ENCODE measurements at places on chromosomes 12 and 14. TPM values are rescaled to one million over a fixed set of nuclear protein-coding genes. Genes with fewer than 3 reads are reported as not detected.

- DNase-seq, result no peak
Measured at GRCh38 chr12:15155271-15155670, 65.9 kb downstream of the RERG start.

- DNase-seq, result no peak
Measured at GRCh38 chr14:58912799-58913432, 275.2 kb downstream of the DACT1 start.

GRCh38 chr12:45477526-45477925 lies 252.0 kb upstream of the ARID2 start:
- no peak for DNase-seq

DNA sequence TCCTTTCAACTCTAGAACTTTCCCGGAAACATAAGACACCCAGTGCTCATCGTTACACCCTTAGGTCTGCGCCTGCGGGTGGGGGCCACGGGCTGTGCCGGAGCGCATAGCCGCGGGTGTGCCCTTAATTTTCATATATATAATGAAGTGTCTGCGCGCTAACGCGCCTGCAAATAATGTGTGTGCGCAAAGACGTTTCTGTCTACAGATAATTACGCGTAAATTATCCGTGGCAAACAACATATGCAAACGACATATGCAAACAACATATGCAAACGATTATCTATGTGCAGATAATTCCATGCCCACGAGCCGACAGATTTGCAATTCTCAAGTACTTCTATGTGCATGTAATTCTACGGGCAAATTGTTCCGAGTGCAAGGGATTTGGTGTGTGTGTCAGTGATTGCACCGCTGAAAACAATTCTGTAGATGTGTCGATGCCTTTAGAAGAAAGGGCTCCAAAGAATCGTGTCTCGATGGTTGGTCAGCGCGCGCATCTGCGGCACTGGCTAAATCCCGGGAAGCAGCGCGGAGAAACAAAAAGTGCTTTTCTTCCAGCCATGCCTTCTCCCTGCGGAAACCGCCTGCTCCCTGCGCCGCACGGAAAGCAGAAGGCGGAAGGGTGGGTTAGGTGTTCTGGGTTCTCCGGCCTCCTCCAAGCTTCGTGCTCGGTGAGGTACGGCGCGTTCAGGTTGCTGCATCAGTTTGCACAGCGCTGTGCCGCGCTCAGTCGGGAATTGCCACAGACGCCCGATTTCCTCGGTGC lies 34.5 kb upstream of the TBX5 start:
- no peak for DNase-seq

Gene CEBPE
- not detected for total RNA-seq

Gene FLRT2
- not detected for total RNA-seq

DNA sequence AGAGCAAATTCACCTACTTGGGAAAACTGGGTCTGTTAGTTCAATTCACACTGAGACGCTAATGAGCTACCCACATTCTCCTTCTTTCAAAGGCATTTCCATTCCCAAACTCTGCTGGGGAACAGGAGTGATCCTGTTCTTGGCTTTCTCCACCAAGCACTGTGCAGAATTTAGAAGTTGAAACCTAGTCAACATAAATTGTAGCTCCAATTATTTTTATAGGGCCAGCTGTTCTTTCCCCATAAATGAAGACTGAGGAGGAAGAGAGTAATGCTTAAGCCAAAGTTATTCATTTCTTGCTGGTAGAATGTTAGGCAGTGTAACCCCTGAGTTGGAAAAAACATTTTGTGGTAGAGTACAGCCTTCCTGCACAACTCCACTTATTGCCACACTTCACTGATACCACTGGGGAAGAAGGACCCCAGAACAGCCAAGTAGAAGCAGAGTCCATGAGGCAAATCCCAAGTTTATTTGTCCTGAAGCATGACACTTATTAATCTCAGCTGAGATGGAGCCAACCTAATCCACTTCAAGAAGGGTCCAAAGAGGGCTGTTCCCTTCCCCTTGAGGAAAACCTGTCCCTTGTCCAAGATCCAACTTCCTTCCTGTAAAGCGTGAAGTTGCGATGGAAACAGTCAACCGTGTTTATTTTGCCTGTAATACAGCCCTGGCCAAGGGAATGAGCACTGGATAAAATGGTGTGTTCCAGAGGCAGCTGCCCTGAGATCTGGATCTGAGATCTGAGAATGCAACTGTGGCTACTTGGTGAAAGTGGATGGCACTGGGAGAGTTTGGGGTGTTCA lies 151.8 kb downstream of the TBX5 start:
- DNase-seq, result no peak

Gene OTUB2
- total RNA-seq, result 0.50 TPM

Gene FGF23
- not detected for total RNA-seq

- DNase-seq, result no peak
Measured at GRCh38 chr12:56010111-56010570, 10.7 kb upstream of the IKZF4 start.

GRCh38 chr12:122836027-122836921 lies 1.0 kb downstream of the HIP1R start:
- DNase-seq, result no peak

DNA sequence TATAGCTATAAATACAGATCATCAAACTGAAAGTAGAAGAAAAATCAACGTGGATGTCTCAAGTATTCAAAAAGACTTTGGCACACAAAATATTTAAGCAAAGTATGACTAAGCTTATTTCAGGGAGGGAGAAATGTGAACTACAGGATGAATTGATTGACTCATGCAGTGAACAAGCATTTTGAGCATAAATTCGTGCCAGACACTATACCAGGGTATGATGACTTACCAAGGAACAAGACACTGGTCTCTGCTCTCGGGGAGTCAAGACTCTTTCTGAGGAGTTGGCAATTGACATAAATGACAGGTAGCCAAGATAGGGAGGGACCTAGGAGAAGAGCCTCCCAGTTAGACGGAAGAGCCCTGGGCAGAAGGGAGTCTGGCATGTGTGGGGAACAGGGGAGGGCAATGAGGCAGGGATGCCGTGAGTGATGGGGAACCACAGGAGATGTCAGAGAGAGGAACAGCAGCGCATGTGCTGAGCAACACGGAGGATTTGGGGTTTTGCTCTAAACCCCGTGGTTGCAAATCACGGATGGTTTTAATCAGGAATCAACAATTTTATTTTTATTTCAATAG lies 115.2 kb downstream of the TMEM132D start:
- no peak for DNase-seq

Gene ART4
- total RNA-seq, result not detected

- no peak for DNase-seq
Measured at GRCh38 chr12:107356266-107356936, 263.1 kb upstream of the CRY1 start.

DNA sequence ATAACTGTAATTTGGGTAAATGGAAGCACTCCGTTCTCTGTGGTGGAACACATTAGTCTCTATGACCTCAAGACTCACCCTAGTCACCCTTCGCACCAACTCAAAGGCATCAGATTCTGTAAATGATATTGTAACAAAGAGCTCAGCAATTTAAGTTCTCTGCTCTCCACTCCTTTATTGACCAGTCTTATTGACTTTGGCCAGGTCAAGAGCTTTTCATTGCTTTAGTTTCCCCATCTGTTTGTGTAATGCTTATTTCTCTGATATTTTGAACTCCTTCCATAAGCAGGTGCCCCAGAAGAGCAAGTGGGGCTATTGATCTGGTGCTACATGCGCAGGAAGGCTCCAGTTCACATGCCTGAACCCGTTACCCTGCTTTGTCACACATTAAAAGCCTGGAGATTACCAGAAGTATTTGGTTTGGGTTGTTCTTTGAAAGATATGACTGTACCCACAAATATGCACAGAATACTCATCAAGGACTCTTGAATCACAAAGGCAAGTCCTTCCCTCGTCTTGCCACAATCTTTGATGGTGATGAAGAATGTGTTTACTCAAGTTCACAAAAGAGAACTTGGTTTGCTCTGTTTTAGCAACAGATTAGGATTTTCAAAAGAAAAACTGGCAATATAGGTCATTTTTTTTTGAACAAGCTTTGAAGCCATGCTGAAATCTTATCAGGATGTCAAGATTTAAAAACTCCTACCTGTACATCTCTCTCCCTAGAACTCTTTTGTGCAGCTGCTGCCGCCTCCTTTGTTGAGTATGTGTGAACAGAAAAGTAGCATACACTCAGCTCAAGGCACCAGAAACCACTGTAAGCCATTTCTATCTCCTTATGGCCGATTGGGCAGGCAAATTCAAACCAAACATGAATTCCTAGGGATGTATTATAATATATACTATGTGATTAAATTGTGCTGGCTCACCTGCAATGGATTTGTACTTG lies 193.9 kb downstream of the BCAT1 start:
- DNase-seq, result no peak

DNA sequence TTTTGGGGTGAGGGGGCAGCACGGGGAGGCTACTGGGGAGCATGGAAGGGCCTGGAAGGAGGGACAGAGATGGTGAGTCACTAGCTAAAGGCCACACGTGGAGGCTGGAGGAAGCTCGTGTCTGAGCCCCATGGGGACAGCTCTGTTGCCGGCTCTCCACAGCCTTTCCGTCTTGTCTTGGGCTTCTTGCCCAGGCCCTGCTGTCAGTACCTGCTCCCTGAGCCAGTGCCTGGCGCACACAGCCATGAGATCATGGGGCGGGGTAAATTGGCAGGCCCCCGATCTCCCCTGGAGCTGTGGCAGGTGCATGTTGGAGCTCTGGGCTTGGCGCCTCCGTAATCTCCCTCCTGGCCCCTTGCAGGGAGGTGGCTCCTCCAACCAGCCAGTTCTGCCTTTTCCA lies 16.1 kb upstream of the KRT80 start:
- DNase-seq, result no peak

DNA sequence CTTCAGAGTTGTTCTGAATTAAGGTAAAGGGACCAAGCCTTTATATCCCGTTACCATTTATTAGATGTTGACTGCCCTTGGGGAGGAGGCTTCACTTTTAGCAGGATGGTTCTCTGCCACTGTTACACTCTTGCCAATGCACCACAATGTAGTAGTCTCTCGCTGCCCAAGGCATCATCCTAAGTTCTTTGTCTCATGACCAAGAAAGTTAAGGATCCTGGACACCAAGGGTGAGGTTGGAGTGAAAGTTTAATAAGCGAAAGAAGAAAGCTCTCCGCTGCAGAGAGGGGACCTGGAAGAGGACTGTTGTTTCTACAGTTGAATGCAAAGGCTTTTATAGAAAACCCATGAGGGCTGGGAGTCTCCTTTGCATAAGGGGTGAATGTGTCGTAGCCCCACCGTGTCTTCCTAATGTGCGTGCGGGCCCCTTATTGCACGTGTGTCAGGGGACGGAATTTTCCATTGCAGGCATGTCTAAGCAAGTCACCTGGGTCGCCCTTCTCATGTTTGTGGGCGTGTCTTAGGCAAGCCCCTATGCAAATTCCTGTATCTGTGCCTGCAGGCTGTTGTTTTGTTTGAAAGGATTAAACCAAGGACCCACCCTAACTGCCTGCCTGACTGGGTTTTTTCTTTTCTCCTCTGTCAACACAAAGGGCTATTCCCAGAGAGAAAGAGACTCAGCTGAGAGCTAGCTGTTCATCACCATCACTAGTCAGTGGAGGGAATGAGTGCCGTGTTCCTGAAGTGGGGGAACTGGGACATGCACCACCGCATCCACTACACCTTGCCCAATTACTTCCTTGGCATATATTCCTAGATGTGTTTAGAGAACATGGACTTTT lies 17.6 kb upstream of the RNASE1 start:
- no peak for DNase-seq

GRCh38 chr12:75447691-75448393 lies 32.7 kb upstream of the GLIPR1 start:
- DNase-seq, result no peak

- no peak for DNase-seq
Measured at GRCh38 chr12:123744836-123745235, 17.3 kb upstream of the DNAH10 start.

DNA sequence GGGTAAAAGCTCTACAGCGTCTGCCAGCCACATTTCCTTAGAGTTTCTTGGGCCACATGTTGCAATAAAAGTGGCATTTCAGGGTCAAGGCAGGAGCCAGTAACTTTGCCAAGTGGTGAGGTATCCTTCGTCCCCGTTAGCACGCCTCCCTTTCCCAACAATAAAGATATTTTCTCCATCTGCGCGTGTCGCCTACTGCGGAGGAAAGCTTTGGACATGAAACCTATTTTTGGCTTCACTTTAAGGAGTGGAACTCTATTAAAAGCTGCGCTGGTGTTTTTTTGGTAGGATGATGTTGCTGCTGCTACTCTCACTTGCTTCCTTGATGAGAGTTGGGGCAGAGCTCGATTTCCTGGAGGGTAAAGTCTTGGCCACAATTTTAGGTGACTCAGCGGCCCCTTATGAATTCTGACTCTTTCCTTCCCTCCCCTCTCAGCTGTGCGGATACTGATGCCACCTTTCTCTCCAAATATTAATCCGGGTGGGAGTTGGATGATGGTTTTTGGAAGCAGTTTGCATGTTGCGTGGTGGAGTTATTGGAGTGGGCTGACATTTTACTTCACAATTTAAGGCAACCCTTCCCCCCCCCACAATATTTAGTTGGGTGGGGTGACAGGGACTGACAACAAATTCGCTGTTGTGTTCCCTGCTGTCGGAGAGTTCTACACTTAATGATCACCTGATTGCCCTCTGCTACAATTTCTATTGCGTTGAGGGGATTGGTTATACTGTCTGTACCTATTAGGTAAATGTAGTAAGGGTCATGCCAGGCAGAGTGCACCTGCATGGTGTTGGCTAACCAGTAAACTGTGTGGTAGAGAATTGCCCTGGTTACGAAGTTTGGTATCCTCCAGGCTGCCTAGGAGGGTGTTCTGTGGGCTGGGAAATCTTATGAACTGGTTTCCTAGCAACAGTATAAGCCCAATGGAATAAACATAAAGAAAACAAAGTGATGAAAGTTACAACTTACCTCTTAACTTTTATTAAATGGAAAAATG lies 1.1 kb downstream of the CCDC91 start:
- DNase-seq, result peak; percentile 33

DNA sequence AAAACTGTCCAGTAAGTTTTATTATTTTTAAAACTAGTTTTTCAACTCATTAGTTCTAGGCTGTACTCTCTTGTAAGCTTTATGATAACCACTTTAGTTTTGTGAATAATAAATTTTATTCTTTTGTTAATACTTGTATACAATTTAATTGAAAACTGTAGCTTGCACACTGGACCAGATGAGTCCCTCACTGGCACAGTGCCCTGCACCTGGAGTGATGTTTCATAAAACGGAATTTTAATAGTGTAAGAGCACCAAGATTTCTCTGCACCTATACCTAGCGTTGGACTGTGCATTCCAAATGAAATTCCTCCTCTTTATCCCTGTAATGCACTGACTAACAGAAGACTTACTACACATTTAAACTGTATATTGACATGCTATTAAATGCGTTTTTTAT lies 80.8 kb downstream of the PRIMA1 start:
- DNase-seq, result no peak

DNA sequence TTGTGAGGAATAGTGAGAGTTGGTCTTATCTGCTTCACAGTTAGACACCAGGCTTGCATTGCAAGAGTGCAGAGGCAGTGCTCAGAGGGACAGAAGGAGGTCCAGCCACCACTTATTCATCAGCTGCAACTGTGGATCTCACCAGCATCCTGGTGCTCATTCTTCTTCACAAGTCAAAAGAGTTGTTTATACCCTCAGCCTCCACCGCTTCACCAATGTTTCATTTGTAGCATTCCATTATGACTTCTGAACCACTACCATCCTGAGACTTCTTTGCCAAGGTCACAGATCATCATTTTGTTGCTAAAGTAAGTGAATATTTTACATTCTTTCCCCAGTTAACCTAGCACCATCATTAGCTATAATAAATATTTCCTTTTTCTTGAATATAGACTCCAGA lies 230.5 kb upstream of the KITLG start:
- DNase-seq, result no peak

Gene MGST1
- 0.94 TPM for total RNA-seq

Gene LRP1
- total RNA-seq, result 0.98 TPM

Gene KCNH3
- total RNA-seq, result 3.3 TPM

GRCh38 chr12:58887068-58887467 lies 33.2 kb downstream of the LRIG3 start:
- DNase-seq, result no peak

GRCh38 chr12:8823565-8824300 lies 1.3 kb downstream of the A2ML1 start:
- no peak for DNase-seq

Gene SSPN
- total RNA-seq, result not detected

Measured in activated T-cell treated with anti-CD3 and anti-CD28 coated beads, Interleukin-2, amount 50 U/mL, for 4 hours (primary cell).